H1 (cell line): ENCODE measurements at places on chromosomes 5 and 9.
A peak's percentile ranks its signal among the peaks of the same experiment; 100 is the strongest.

DNA sequence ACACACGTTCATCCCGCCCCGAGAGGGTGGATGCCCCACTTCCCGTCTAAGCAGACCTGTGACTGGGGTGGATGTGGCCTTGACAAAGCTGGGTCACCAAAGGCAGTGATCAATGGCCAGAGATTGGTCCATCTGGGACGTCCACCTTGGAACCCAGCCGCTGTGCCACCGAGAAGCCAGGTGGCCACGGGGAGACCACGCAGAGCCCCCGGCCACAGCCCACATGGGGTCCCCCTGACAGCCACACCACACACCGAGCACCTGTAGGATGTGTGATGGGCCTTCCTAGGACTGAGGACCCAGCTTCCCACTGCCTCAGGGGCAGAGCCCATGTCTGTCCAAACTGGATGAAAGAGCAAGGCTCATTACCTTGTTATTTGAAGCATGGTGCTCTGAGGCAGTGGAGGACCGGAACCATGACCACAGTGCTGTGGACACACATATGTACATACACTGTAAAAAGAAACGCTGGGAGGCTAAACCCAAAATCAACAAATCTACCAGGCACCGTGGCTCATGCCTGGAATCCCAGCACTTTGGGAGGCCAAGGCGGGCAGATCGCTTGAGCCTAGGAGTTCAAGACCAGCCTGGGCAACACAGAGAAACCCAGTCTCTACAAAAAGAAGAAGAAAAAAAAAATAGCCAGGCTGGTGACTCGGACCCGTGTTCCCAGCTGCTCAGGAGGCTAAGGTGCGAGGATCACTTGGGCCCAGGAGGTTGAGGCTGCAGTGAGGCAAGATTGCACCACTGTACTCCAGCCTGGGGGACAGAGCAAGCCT, 50.1 kb downstream of the MRPL36 start:
- DNase-seq: peak; percentile 32

DNA sequence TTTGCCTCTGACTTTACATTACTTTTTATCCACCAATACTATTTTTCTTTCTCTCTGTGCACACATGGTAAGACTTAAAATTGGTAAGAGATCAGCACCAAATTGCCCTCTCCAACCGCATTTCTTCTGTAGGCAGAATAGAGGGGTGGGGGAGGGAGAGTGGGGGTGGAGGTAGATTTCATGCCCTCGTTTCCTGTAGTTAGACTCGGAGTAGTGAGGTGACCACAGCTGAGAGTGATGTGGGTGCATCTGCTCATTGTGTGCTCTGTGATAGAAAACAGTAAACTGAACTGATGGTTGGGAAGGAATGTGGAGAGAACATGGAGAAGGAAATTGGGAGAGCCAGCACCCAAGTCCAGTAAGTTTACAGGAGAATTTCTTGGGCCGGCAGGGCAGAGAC, 498.3 kb downstream of the IRX1 start:
- no peak for DNase-seq

DNA sequence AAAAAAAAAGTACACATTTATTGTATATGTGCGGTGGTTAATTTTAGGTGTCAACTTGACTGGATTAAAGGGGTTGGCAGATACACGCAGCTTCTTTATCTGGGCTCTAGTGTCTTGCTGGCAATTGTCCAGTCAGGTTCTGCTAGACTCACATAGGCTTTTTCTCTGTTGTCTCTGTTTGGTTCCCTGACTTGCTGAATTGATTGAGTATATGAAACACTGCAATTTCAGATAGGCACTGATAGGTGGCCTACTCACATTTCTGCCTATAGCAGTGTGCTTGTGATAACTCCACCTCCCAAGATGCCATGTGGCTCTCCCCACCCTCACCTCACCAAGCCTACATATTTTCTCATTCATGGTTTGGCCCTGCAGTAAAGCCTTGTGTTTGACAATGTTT, 52.5 kb downstream of the AOPEP start:
- no peak for DNase-seq

DNA sequence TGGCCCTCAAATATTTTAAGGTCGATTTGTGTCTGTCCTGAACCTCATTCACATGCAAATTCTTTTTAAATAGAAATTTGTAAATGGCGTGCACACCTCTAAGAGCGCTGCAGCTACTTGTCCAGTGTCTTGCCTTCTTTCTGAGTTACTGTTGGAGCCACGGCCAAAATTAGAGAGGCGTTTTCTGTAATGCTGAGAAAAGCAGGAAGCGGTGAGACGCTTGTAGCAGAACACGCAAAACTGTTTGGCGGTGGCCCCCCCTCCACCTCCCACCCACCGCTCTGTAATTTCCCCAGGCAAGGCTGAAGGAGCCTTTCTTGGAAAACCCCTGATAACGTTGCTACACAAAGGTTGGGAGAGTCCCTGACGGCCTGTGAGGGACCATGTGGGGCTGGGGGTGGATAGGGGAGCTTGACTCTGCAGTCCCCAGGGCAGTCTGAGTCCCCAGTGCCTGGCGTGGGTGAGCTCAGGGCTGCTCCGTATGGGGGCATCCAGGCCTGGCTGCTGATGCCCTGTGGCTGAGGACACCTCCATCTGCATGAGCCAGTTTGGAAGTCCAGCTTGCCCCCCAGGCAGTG, 96.5 kb downstream of the GADD45G start:
- DNase-seq: no peak

DNA sequence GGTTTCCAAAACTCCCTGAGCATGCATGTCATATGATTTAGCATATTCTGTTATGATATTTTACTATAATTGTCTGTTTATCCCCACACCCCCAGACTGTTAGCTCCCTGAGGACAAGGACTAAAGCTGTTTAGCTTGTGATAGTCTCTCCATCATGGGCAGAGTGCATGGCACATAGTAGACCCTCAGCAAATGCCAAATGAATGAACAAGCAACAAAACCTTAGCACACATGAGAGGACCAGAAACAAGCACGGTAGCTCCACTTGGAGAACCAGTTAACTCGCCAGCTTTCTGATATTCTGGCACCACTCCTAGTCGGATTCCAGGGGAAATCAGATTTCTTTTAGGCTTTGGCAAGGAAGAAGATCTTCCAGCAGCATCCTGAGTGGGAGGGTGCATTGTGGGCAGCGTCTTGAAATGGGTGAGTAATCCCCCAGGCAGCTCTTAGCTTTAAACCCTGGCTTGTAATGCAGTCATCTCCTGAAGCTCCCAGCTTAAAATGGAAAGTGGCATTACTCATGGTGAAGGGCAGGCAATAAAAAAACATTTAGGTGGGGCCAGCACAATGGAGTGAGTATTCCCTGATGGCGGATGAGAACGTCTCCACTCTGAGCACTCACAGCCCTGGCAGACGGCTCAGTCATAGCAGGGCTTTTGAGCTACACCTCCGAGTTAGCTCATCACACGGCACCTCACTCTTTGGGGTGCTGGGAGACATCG, 41.1 kb downstream of the FGF1 start:
- no peak for DNase-seq

DNA sequence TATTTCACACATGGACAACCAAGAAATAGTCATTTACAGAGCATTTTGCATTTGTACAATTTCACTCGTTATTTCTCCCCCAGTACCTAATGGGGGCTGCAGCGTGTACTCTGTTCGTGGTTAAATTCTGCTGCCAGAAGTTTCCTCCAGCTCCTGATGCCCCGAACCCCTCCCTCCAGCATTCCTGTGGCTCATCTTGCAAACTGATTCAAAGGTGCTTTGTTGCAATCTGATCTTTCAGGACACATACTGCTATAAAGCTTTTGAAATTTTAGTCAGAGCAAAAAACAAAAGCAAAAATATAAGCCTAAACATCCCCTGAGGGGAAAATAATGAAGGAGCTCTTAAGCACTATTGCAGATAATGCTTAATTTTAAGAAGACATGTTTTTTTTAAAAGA, 27.7 kb downstream of the UBLCP1 start:
- no peak for DNase-seq

GRCh38 chr5:159897786-159898393, 18.4 kb upstream of the ADRA1B start:
- no peak for DNase-seq

DNA sequence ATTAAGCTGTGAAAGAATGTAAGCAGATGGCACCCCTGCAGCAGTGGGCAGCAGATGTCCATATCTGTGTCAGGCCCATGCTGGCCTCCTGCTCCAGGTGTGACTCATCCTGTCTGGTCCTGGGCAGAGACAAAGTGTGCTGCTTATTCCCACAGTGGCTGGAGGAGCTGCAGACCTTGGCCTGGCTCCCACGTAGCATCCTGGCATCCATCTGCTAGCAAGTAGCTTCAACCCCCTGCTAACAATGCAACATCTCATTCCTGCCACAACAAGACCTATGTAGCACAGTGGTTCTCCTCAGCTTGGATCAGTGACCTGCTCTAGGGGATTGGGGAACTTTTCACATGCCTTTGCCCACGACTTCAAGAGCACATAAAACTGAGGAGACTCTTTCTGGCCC, 126.4 kb upstream of the SLC12A2 start:
- DNase-seq: no peak

GRCh38 chr9:137716694-137717287, 98.0 kb downstream of the EHMT1 start:
- DNase-seq: no peak

DNA sequence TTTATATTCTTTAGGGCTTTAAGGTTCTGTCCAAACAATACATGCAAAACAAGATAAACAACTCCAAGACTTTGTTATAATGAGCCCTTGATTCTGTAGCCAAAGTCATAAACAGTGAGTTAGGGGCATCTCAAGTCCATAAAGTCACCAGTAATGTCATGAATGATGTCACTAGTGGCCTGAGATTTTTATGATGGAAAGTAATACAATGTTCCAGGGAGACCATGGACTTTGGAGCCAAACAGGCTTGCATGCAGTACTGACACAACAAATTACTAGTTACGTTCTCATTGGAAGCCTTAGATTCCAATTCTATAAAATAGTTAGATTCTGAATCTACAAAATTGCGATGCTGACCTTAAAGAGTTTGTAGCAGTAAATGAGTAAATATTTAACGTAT, 280.0 kb downstream of the HINT1 start:
- no peak for DNase-seq

DNA sequence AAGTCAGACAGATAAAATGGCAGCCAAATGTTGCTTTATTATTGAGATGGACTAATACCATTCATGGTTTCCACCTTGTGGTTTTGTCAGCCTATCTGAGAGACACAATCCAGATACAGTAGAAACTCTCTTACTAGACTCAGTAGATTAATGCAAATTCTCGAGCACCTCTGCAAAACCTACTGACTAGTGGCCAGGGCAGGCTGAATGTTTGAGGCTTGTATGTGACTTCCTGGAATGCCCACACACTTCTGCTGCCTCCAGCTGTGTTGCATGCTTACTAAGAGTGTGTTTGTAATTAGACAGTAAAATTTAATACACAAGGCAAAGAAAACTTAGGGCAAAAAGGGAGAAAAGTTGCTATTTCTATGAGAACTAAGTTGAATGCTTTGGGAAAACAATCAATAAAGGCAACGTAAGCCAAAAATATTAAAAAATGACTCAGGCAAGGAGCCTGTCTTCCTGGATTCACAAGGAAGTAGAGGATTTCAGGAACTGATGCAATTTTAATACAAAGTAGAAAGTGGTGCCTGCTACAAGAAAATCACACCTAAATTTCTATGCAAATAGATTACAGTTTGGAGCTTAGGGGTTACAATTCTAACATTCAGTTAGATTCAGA, 30.2 kb upstream of the CCNG1 start:
- DNase-seq: no peak
